DMS53 (cell line): ENCODE measurements at places on chromosomes 6 and 20.

DNA sequence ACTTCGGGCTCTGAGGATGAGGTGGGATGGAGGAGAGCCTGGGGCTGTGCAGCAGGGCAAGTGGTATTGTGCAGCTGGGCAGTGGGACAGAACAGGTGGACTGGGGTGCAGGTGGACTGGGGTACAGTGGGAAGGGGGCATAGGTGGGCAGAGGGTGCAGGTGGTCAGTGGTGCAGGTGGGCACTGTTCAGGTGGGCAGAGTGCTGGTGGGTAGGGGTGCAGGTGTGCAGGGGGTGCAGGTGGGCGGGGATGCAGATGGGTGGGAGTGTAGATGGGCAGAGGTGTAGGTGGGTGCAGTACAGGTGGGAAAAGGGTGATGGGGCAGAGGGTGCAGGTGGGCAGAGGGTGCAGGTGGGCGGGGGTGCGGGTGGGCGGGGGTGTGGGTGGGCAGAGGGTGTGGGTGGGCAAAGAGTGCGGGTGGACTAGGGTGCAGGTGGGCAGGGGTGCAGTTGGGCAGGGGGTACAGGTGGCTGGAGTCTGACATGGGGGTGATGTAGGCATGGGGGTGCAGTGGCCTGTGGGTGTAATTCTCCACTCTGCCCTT is 20.4 kb downstream of the BHLHE23 start:
- DNase-seq = no peak

GRCh38 chr6:137659871-137660270 is 165.7 kb upstream of the OLIG3 start:
- DNase-seq = no peak

- no peak for DNase-seq
These were observed 564.8 kb downstream of the LMBRD1 start for GRCh38 chr6:69232008-69232407.

- DNase-seq = no peak
These were observed 1.5 kb downstream of the ZHX3 start for GRCh38 chr20:41316051-41316450.

- no peak for DNase-seq
These were observed 445.8 kb upstream of the ADGRB3 start for GRCh38 chr6:68189217-68189815.

DNA sequence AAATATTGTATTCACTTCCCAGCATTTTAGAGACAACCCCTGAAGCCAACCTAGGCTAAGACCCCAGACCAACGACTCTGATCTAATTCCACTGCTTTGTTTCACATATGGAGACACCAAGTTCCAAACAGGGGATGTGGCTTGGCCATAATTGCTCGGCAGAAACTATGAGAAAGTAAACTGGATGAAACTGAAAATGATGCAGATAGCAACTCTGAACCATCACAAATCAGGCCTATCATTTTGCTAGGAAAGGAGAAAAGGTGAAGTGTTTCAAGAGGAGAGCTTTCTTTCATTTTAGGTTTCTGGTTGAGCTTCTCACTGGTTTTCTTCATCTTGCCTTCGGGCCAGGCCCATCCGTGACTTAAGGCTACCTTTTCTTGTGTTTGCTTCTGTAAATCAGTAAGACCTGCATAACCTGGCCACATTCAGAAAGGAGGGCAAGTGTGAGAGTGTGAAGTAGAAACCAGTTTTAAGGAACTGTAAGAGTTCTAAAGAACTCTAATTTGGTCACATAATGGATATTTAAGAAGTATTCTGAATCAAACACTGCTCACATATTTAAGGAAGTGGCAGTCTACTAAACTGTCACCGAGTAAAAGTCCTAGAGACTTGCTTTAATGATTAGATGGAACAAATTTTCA is 105.8 kb downstream of the BACH2 start:
- DNase-seq = no peak

DNA sequence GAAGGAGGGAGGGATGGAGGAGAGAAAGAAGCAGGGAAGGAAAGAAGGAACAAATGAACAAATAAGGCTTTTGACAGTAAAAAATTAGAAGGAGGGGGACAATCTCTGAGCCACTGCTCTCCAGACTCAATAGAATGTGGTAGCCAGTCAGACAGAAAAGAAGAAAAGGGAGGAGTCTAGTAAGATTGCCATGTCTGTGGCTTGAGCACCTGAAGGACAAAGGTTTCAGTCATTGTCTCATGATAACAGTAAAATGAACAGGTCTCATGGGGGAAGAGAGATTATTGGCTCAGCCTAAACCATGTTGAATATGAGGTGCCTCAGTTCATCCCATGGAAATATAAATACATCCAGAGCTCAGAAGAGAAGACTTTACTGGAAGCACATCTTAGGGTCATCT is 14.0 kb upstream of the LOC128125822 start:
- no peak for DNase-seq
